ENCODE measurements at places on chromosomes 4 and X.

GRCh38 chr4:151729731-151730559 lies 30.9 kb downstream of the GATB start:
- DNase-seq = no peak

- no peak for DNase-seq
These were observed 750.2 kb upstream of the HS3ST1 start for GRCh38 chr4:12178614-12179610.

- DNase-seq = no peak
These were observed 172.6 kb downstream of the ACTRT1 start for GRCh38 chrX:127879585-127879984.

- DNase-seq = no peak
These were observed 85.9 kb downstream of the MAGED4 start for GRCh38 chrX:52270453-52271116.

DNA sequence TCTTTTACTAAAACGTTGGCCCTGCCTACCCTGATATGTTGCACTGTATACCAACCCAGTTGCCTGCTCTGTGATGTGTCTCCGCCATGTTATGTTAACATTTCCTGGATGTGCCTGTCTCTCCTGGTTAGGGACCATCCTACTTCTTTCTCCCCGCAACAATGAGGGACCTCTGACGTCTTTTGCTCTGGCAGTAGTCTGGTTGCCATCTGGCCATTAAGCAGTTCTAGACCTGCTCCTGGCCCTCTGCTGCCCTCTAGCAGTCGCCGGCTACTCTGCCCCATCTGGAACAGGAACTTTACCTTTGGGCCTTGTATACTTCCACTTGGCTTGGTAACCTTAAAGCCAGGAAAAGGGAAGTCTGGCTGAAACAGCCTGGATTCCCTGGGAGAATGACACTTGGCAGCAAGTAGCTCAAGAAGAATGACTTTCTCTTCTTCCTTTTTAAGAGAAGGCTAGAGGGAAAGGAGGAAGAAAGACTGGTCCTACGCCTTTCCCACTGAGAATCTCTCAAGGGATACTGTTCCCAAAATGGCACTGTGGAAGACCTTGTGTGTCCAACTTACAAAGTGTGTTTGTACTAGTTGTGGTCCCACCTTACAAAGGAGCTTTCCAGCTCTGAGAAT lies 63.5 kb downstream of the GPC3 start:
- no peak for DNase-seq

DNA sequence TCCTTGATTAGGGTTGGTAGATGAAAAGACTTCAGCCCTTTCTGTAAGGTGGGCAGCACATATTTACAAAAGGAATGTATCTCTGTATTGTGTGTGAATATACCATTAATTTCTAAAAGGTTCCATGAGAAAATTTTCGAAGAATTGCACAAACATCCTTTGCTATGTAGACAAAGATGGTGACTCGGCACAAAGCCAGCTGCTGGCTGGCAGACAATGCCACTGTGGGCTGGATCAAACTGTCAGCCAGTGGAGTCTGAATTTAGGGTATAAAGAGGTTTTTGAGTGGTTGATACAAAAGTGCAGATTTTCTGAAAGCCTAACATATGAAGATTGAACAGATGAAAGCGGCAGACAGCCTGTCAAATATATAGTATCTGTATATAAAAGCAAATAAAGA lies 5.6 kb upstream of the TXK start:
- no peak for DNase-seq

DNA sequence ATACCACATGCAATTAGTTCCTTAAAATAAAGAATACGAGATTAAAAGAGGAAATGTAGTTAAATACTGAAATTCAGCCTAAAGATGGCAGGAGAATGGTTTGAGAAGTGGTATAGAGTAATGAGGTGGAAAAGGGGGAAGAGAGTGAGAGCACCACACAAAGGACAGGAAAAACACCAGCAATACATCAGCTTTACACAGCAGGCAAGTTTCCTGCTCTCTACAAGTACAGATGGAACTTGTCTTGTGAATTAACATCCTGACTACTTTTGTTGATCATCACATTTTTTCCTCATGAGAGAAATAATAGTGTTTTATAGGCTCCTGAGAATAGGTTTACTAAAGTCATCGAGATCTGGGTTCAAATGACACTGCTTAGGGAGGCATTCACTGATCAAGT lies 2.9 kb upstream of the UNC5C start:
- DNase-seq = no peak

DNA sequence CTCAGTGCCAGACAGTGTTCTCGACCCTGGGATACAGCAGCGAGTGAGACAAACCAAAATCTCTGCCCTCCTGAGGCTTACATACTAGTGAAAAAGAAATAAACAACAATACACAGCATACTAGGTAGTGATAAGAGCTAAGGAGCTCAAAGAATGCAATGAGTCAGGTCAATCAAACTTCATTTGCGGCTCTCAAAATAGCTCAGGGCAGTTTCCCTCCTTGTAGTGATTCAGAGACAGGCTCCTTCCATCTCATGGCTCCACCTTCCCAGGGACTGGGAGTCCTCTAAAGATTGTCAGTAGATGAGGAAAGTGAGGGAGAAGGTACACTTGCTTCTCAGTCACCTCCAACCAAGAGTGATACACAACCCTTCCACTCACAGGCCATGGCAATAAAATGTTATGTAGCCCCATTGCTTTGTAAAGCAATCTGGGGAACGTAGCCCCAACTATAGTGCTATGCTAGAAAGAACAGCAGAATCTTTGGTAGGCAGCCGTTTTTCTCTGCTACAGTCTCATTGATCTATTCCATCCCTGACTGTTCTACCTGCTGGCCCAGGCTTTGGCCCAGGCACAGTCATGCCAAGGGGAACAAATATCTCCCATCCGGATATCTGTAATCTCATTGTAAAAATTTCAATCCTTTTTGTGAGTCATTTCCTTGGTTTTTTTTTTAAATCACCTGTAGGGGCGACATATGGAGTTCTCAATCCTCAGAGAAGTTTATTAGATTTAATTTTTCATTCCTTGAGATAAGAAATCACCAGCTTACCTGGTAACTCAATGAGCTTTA lies 183.1 kb upstream of the S100G start:
- no peak for DNase-seq

DNA sequence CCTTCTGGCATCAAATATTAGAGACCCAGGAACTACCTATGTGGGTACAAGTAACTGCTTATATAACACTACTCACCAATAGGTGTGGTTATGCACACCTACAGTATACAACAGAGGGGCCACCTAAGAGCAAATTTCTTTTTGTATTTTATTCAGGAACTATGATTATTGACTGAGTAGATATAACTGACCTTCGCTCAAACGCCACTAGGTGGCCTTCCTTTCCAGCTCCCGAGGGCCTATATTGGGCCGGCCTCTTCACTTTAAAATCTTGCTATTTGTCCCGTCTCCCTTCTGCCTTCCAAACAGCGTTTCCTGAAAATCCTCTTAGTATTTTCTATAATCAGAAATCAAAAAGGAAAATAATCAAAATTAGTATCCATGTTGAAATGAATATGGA lies 19.9 kb upstream of the PABPC5 start:
- DNase-seq = no peak

GRCh38 chr4:33715841-33716395 lies 2528.4 kb downstream of the ARAP2 start:
- no peak for DNase-seq

DNA sequence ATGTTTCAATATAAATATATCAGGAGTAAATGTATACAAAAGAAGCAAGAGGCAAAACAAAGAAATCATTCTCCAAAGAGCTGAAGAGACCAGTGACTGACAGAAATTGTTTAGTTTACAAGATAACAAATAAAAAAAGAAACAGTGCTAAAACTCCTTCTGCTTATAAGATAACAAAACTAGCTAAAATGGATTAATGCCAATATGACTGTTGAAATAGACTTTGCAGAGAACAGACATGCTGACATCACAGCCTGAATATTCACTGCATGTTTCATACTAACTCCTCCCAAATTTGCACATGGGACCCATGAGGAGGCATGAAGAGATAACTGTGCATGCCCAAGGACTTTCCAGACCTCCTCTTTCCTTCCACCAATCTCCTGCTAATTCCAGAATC lies 6.2 kb upstream of the GABRA4 start:
- no peak for DNase-seq

- DNase-seq = no peak
These were observed 269.0 kb upstream of the CXXC4 start for GRCh38 chr4:104763554-104764222.

- no peak for DNase-seq
These were observed 11.7 kb upstream of the TCEAL9 start for GRCh38 chrX:103344606-103345005.

GRCh38 chr4:107035819-107036583 lies at the start of gene DKK2:
DKK2 (minus strand) TSS chr4:107036313; CDS start chr4:107035591, 722 bp downstream.
- no peak for DNase-seq

- no peak for DNase-seq
These were observed 125.3 kb downstream of the COL4A6 start for GRCh38 chrX:108312957-108313356.

DNA sequence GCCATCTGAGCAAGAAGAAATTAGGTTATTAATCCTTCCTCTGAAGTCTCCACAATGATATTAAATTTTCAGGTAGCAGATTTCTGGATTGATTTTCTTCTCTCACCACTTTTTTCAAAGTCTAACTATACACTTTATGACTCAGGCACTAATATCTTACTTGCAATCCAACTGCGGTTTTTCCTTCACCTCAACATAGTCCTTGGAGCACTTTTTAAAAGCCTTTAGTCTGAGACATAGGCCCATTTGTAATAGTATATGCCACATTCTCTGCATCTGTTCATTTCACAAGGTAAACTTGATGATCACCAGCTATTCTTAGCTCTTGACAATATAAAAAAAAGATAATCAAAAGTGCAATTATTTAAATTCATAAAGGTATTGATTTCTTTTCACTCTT lies 55.9 kb upstream of the EDNRA start:
- DNase-seq = no peak

GRCh38 chrX:153348421-153348820 lies 14.5 kb downstream of the ZNF275 start:
- no peak for DNase-seq

DNA sequence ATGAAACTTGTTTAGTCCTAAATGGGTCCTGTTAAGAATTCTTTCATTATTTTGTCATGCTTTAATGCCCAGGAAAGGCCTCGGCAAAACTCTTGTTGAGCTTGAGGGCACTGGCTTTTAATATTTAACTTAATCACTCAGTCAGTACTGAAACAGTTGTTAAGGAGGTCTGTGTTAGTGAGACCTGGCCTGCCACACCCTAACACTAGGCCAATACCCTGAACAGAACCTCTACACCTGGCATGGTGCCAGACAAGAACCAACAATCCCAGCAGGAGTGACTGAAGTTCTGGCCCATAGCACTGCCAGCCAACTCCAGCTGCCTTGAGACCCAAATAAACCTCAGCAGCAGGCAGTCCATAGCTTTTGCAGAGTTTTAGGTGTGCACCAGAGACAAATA lies 85.7 kb upstream of the ITM2A start:
- no peak for DNase-seq

DNA sequence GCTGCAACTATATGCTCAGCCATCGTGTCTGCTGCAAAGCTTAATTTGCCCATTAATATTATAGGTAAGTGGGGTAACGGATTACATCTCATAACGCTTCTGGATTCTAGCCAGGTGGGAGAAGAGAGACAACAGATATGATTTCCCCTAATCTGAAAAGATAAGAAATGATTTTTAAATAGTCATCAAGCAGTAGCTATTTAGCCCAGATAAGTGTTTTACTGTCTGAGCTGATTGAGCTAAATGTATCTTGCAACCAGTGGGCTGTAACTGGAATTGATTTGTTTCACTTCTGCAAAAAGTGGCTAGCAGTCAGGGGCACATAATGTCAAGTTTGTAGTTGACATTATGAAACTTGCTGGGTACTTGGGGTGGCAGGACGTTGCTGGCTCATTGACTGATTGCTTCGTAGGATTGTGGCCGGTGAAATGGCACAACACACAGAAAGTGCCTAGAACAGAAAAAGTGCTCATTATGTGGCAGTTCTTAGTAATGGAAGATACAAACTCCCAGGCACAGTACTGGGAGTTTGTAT lies 18.5 kb downstream of the LAP3 start:
- DNase-seq = no peak

DNA sequence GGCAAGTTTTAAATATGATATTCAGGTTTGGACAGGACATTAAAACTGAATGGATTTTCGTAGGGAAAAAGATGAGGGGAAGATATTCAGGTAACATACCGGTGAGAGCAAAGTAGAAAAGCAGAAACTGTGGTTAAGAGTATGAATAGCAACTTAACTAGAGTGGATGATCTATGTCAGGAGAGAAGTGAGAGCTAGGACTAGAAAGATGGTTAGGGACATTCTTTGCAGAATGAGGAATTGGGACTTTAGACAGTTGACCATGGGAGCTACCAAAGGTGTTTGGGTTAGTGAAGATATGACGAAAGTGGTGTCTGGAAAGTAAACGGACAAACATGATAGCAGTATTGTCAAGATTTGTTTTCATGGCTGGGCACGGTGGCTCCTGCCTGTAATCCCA lies 45.2 kb downstream of the ANXA5 start:
- DNase-seq = no peak

GRCh38 chr4:83599183-83599582 lies 63.3 kb downstream of the GPAT3 start:
- no peak for DNase-seq

GRCh38 chrX:124414281-124414680 lies 67.9 kb downstream of the SH2D1A start:
- DNase-seq = no peak

DNA sequence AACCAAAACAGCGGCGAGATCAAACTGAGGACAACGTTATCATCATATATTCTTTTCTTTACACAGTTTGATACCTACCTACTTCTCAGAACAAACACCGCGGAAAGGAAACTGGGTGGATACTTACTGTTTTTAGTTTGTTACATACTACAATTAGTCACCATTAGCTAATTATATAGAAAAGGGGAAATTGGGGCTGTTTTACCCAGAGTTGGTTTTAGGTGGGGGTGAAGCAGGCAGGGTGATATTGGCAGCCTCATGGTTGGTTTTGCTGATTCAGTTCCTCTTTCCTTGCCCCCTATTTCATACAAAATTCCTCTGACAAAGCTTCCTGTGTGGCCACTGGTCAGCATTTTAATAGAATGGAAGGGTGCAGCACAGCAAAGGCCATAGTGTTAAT lies 77.8 kb downstream of the SORBS2 start:
- DNase-seq = no peak

- DNase-seq = no peak
These were observed 12.2 kb upstream of the VMA21 start for GRCh38 chrX:151384807-151385206.

GRCh38 chr4:166531703-166532102 lies 658.7 kb downstream of the TLL1 start:
- DNase-seq = no peak

GRCh38 chr4:80058740-80059139 lies 14.3 kb downstream of the ANTXR2 start:
- no peak for DNase-seq

DNA sequence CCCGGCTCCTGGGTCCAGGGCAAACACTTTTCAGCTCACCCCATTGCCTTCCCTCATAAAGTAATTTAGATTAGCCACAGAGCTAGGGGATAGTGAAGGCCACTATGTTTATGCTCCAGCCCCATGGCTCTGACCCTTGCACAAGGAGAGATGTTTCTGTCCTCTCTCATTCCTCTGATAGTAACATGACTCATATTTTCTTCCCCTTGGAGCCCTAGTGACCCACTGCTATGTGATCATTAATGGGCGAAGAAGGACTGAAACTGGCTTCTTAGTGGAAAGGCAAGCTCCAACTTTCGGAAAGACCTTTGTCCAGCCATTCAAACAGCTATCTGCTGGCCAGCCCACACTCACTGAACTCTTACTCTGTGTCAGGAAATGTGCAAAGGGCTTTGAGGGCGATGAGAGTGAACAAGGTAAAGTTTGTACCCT lies 12.3 kb downstream of the CLDN2 start:
- no peak for DNase-seq

Data from activated CD8-positive, alpha-beta memory T cell treated with anti-CD3 and anti-CD28 coated beads for 1 hour (primary cell).